ENCODE measurements at places on chromosomes 1 and 21. TPM values are rescaled to one million over a fixed set of nuclear protein-coding genes. Genes with fewer than 3 reads are reported as not detected.
A peak's percentile ranks its signal among the peaks of the same experiment; 100 is the strongest.

GRCh38 chr1:232164078-232164963, 465.6 kb downstream of the SIPA1L2 start:
- DNase-seq = no peak

- DNase-seq = no peak
Observed at GRCh38 chr1:18530587-18531502, 50.1 kb downstream of the KLHDC7A start.

GRCh38 chr1:31413405-31414001, 490 bp downstream of the SERINC2 start:
- no peak for DNase-seq

GRCh38 chr1:247118946-247119446, 14.8 kb upstream of the ZNF669 start:
- no peak for DNase-seq

- DNase-seq = no peak
Observed at GRCh38 chr1:172003766-172004530, 162.7 kb downstream of the DNM3 start.

DNA sequence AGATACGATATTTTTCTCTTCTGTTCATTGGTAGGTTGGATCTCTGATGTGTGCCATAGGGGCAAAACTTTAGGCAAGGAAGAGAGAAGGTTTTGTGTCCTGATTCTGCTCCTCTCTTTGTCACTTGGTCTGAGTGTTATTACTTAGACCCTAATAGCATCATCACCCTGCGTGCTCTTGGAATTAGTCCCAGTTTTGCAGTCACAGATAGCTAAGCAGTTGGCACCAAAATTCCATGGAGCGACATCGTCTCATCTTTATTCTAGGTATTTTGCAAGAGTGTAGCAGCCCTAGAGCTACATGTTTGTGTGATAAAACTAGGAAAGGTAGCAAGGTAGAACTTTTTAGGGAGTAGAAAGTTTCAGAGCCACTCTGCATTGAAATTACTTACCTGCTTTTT, 23.8 kb downstream of the PIP5K1A start:
- DNase-seq = no peak

GRCh38 chr1:9825093-9826074, 1.6 kb upstream of the CLSTN1 start:
- peak; percentile 33 for DNase-seq

- DNase-seq = no peak
Observed at GRCh38 chr1:46689897-46690296, 18.2 kb downstream of the TEX38 start.

GRCh38 chr1:38127428-38127827, 80.8 kb upstream of the POU3F1 start:
- DNase-seq = no peak

DNA sequence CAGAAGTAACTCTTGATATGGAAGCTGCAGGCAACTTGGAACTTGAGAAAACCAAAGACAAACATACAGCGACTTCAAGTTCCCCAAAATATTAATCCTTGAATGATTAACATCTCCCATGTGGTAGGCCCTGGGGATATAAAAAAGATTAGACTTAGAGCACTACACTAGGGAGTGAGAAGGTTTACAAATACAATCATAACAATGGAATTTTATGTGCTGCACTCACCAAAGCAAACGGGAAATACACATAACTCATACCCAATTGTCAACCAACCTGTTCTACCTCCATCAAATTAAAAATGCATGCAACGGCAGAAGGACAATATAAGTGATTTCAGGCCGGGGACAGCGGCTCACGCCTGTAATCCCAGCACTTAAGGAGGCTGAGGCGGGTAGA, 3.7 kb downstream of the SMYD3 start:
- DNase-seq = no peak

Gene CFAP410
- total RNA-seq = 30.5 TPM

Gene PNRC2
- total RNA-seq = 168 TPM

Gene SF3B4
- 135 TPM for total RNA-seq

Gene CCDC190
- total RNA-seq = not detected

Gene SPOCD1
- total RNA-seq = 0.14 TPM

Gene IFI16
- total RNA-seq = 199 TPM

Gene MCM3AP
- 134 TPM for total RNA-seq
